ENCODE measurements at places on chromosomes 4 and X.

GRCh38 chr4:13093170-13093569 lies 391.0 kb downstream of the RAB28 start:
- no peak for DNase-seq

DNA sequence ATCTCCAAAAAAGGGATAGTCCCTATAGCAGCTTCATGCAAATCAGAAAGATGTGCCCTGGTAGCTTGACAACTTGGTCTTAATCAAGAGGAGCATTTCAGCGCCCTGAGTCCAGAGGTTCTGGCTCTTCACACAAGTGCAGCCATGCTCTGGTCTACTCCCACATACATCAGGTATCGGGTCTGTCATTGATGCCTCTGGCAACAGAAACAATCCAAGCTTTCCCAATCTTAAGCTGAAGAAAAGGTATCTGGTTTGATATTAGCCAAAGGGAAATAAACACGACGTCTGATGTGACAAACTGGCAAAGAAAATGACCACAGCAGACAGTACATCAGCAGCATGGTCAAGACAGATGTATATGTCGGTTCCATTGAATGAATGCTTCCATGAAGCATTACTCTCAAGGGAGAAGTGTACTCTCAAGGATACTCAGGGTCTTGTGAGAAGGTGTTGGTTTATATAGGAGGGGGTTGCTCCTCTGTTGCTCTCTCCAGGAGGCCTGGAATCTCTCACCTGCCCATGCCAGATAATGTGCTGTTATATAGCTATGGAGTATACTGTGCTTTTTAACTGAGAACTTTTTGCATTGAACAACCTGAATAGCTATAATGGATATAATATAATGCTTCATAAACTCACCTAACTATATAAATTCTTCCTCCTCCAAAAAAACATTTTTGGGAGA lies 879.6 kb upstream of the PCDH10 start:
- no peak for DNase-seq

DNA sequence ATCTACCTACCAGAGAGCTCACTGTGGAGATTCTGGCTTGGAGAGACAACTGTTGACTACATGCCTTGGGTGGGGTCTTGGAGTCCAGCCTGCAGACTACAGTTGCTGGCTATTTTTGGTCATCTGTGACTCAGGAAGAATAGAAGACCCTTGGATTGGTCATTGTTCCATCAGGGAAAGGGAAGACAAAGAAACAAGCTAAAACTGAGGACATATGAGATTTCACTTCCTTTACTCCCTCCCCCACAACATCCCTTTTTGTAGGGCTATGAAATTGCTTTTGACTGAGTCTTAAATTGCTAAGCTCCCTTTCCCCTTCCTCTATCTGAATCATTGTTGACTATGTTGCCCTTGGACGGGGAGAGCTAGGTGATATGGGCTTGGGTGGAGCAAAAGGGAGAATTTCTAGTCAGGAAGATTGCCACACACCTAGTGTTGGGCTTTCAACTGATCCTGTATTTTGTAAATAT lies 11.7 kb downstream of the MSN start:
- DNase-seq = no peak

GRCh38 chr4:53545273-53545672 lies 46.0 kb downstream of the LNX1 start:
- no peak for DNase-seq

- DNase-seq = no peak
These were observed 34.2 kb upstream of the C1GALT1C1 start for GRCh38 chrX:120664081-120664480.

DNA sequence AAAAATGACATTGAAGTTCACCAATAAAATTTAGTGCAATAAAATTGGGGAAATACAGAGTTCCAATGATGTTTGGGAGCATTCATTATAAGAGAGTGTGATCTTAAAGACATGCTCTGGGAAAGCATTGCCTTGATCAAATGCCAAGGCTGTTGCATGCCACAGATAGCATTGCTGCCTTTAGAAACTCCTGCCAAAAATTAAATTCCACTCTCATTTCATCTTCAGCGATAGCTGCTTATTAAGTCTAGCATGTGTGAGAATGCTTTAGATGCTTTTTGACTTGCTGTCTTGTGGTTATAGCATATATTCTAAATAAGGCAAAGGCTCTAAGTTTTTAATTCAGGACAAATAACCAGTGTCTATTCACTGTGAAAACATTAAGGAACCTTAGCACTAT lies 49.3 kb downstream of the NPNT start:
- no peak for DNase-seq

GRCh38 chr4:123877551-123877950 lies 481.0 kb downstream of the SPRY1 start:
- DNase-seq = no peak

DNA sequence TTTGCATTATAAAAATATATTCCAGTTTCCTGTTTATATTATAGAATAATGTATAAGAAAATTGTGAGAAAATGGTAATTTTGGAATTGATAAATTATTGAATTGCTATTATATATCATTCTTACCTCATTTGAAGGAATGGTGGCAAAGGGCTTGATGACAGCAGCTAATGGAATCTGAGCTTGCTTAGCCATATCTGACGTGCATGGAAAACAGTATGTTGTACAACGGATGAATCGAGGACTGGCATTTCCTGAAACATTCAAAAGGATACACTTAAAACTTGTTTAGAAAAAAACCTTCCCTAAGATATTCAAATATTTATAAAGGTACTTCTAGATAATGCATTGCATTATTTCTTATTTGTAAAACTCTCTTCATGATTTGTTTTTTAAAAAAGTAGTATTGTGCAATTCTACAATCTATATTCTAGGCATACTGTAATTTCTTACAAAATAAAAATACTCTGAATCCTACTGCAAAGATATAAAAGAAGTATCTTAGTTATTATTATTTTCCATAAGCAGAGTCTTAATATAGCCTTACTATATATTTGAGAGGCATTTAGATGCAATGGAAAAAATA lies 38.3 kb downstream of the SEC24D start:
- DNase-seq = no peak

DNA sequence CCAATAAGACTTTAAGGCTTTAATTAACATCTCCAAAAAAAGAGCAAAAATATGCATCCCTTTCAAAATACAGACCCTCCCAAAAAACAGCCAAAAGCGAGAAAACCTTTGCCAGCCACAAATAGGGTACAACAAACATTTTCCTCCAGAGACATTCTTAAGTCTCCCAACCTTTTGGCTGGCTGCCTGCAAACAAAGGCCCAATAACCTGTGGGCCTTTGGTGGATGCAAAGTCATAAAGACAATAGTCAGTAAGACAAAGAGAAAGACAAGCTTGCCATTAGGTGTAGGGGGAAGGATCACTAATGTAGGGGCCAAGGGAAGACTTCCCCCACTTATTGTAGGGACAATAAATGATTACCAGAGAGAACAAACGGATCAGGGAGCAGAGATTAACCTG lies 215.5 kb upstream of the ZFP42 start:
- DNase-seq = no peak

DNA sequence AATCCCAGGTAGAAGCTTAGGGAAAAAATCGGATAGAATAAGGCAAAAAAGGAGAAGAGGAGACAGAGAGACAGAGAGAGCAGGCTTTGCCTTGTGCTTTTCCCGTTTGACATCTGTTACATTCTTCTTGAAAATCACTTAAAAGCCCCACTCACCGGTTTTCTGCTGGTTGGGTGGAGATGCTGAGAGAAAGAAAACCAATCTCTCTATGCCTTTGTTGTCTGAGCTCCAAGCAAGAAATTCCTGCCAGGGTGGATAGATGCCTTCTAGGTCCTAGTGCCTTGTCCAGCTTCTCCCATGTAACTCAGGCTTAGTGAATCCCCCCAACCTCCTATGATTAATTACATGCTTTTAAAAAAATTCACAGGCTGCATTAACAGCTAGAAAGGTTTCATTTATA lies at the start of gene DCX:
DCX (minus strand) TSS at position 210 of the 400 bp plus-strand sequence. CDS start 1,794 bp downstream, outside the sequence.
- DNase-seq = no peak

DNA sequence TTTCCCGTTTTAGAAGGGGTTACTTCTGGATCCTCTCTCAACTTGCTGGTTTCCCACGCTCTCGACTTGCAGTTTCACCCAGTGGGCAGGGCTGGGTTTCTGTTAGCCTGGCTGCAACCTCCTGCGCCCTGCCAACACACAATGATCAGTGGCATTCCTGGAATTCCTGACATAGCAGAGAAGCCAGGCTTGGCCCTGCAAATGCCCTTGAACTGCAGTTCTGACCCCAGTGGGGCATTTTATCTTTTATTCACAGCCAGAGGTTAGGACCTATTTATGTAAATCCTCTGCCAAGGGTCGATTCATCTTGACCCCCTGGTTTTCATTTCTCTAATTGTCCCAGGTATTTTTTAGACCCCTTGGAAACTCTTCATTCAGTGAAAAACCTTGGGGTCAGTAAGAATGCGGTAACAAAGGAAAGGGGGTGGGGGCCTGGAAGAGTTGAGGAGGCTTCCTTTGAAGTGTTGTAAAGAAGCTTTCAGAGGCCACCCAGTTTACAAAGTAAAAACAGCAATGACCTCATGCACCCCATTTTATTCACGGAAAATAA lies 217.6 kb downstream of the ZNF674 start:
- DNase-seq = no peak

Data from stimulated activated CD8-positive, alpha-beta memory T cell treated with anti-CD3 and anti-CD28 coated beads, Interleukin-15, amount 100 ng/mL, for 24 hours (primary cell).